ENCODE measurements at places on chromosomes 16 and 17. TPM values are rescaled to one million over a fixed set of nuclear protein-coding genes. Genes with fewer than 3 reads are reported as not detected.

Gene XYLT2
- total RNA-seq, result 7.2 TPM

Gene MRPL45
- 38.2 TPM for total RNA-seq

Gene KRT33B
- not detected for total RNA-seq

Gene CA5A
- total RNA-seq, result not detected

Gene CCDC200
- total RNA-seq, result not detected

Gene ZBTB4
- total RNA-seq, result 34.2 TPM
